Hepatocyte (in vitro differentiated cells): ENCODE measurements at places on chromosomes 2 and 18. TPM values are rescaled to one million over a fixed set of nuclear protein-coding genes. Genes with fewer than 3 reads are reported as not detected.

KHK gene
- 57.7 and 73.1 TPM in 2 replicates for polyA plus RNA-seq

KCNK3 gene
- 8.2 and 9.0 TPM in 2 replicates for polyA plus RNA-seq

RAX gene
- polyA plus RNA-seq, result not detected in 2 replicates

C1GALT1C1L gene
- not detected in 2 replicates for polyA plus RNA-seq

LYPD6B gene
- 26.0 and 26.4 TPM in 2 replicates for polyA plus RNA-seq

CDH19 gene
- polyA plus RNA-seq, result not detected in 2 replicates

GRCh38 chr2:106859498-106859897 is 26.5 kb downstream of the ST6GAL2 start:
- H3K4me1 ChIP-seq, result no peaks in the 10 kb centered on the region
- H3K27ac ChIP-seq, result no peak overlapping the region
- DNase-seq, result no peak
- H3K27me3 ChIP-seq, result no peaks in the 10 kb centered on the region

DNA sequence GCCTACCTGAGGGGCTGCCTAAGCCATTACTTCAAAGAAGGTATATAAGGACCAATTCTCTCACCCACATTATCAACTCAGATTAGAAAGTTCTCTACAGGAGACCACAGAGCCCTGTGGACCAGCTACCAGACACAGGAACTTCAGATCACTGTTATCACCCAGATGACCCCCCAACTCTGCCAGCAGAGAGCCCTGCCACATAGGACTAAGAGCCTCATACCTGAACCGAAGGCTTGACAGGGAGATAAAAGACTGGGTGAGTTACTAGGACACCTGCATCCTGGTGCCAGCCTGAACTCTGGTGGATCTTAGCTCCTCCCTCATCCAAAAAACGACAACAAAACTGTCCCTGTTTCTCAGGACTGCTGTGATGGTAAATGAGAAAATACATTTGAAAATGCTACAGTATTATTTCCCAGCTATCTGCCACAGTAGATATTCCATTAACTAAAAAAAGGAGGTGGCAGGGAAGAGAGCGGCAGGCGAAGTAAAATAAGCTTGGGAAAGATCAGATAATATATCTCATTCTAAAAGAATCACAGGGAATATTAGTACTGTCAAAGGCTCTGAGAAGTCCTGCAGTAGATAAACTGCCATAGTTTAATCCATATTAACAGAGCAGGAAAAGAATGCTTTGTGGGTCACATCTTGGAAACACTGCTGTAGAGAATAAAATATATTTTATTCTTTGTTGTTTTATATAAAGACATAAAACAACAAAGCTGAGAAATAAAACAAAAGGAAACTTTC is 79.7 kb downstream of the STK39 start:
- H3K4me3 ChIP-seq, result no peak overlapping the region
- H3K27me3 ChIP-seq, result no peaks in the 10 kb centered on the region
- no peaks in the 10 kb centered on the region for H3K4me1 ChIP-seq
- H3K36me3 ChIP-seq, result peaks cover 4% of the 10 kb centered on the region

- no peaks in the 10 kb centered on the region for H3K27me3 ChIP-seq
- H3K4me1 ChIP-seq, result peaks cover 5% of the 10 kb centered on the region
- no peaks in the 10 kb centered on the region for H3K36me3 ChIP-seq
- DNase-seq, result no peak
Observed at GRCh38 chr18:6960124-6960523, 157.5 kb downstream of the LAMA1 start.

GRCh38 chr2:205589479-205589878 is 92.8 kb upstream of the NRP2 start:
- no peak for DNase-seq
- peaks cover 7% of the 10 kb centered on the region for H3K4me1 ChIP-seq
- H3K27me3 ChIP-seq, result no peaks in the 10 kb centered on the region
- H3K4me3 ChIP-seq, result no peak overlapping the region
- no peaks in the 10 kb centered on the region for H3K36me3 ChIP-seq
- H3K27ac ChIP-seq, result no peak overlapping the region

DNA sequence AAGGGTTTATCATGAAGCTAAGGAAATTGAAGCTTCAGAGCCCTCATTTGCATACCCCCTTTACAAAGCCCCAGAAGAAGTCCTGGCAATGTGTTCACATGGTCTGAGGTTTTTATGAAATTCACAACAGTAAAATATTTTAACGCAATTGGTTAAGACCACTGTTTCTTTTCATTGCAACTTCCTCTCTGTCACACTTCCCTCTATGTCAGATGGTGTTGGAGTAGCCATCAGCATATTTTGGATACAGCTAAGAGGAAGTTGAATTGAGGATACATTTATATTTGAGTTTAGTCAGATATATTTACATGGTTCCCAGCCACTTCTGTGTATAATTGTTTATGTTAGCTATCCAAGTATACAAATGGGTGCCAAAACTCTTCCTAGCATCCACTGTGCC is 170.0 kb downstream of the TXNL1 start:
- H3K27me3 ChIP-seq, result no peaks in the 10 kb centered on the region
- no peak overlapping the region for H3K27ac ChIP-seq
- no peaks in the 10 kb centered on the region for H3K4me1 ChIP-seq
- H3K4me3 ChIP-seq, result no peak overlapping the region

DNA sequence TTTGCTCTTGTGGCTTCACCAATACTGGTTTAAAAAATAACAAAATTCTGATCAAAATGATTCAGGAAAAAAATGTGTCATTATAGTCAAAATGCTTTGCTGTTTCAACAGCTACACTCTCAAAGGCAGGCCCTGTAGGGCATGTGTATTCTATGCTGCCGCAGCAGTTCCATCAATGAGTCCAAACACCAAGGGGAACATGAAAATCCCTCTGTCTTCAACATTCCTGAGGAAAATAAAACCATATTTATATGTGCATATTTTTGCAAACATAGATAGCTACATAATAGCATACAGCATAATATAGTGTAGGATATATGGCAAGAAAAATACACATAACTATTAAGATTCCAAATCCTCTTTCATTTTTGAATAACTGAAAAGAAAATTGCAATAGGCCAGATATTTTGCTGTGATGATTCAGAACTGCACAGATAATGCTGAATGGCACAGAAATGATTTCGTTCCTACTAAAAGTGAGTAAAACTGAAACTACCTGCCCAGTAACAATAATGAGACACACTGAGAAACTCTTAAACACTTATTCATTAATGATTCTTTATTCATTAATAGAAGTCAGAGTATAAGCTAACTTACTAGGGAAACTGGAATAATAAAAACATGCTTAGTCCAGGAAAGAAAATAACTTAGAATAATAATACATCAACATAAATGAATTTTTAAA is 343.8 kb downstream of the SUCLG1 start:
- no peak overlapping the region for H3K27ac ChIP-seq
- no peak for DNase-seq
- H3K27me3 ChIP-seq, result no peaks in the 10 kb centered on the region

DNA sequence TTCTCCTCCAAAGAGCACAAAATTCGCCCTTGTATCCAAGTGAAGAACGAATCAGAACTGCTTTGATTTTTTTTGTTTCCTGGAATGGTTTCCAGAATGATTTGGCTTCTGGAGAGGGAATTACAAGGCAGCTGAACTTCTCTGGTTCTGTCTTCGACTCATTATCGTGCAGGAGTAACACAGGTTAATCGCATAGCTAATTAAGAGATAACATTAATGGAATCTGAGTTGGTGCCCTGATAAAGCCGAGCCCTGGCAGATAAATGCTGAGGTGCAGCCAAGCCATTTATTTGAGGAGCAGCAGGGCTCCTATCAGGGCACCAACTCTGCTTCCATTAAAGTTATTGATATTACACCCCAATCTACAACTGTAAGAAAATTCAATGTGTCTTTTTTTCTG is 433.7 kb downstream of the ZNF521 start:
- DNase-seq, result no peak
- H3K27ac ChIP-seq, result no peak overlapping the region
- H3K4me3 ChIP-seq, result no peak overlapping the region
